GM04504 (cell line): ENCODE measurements at places on chromosomes 1 and 21.

DNA sequence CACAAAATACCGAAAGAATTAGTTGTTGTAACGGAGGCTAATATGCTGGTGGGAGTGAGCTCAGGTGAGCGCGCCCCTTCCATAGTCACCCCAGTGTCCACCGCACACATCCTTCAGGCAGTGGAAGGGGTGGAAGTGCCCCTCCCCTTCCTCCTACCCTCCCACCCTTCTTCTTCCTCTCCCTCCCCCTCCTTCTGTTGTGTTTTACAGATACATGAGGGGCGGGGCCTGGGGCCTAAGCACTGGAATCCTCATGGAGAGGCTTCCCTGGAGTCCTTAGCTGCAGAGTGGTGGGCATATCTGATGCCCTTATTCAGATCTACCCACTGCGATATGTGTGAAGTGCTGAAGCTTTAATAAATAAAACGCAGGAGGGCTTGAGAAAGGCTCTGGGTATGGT lies 10.3 kb upstream of the ADARB1 start:
- DNase-seq: no peak

DNA sequence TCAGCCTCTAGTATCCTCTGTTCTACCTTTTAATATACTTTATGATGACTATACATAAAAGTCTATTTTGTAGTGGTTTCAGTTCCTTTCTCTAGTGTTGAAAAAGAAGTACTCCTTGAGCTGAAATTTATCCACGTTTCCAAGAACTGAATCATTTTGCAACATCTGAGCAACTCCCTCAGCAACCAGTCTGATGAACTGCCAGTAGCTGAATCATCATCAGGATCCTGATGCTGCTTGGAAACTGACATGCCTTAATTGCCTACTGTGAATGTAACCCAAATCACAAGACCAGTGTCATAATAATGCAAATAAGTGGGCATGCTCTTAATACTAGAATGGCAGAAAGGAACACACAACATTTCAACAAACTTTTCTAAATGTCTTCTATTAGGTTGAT lies 103.3 kb downstream of the CYYR1 start:
- peak; percentile 84 for DNase-seq

- no peak for DNase-seq
Measured at GRCh38 chr1:17023102-17023501, 11.4 kb upstream of the ATP13A2 start.

DNA sequence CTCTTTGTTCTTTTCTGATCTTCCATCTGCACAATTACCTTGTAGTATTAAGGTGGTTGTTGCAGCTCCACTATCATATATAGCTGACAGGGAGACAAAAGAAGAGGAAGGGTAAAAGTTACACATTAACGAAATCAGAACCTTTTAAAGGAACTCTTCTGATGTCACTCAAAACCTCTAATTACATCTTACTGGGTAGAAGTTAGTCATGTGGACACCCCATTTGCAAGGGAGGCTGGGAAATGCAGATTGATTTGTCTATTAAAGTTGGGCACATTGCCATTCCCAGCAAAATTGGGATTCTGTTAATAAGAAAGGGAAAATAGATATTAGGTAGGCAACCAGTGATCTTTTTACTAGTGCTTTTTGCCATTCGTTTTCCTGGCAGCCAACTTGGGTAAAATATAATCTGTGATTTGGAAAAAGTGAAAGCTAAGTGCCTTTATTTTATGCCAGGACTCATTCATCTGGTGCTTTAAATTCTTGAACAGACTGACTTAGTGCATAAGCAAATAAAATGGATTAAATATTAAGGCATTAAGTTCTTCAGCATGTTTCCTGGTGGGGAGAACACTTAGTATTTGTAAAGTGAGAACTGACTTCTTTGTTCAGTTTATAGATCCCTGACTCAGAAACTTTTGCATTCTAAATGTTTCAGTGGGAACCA lies 71.3 kb downstream of the DNM3 start:
- no peak for DNase-seq

GRCh38 chr1:232951180-232951579 lies 769 bp downstream of the NTPCR start:
- DNase-seq: no peak

- DNase-seq: no peak
Measured at GRCh38 chr1:202794051-202794740, 14.0 kb downstream of the KDM5B start.
